Esophagus muscularis mucosa (tissue), 4 donors: ENCODE measurements at places on chromosomes 16 and 17. TPM values are rescaled to one million over a fixed set of nuclear protein-coding genes. Genes with fewer than 3 reads are reported as not detected.
A peak's percentile ranks its signal among the peaks of the same experiment; 100 is the strongest.

DNA sequence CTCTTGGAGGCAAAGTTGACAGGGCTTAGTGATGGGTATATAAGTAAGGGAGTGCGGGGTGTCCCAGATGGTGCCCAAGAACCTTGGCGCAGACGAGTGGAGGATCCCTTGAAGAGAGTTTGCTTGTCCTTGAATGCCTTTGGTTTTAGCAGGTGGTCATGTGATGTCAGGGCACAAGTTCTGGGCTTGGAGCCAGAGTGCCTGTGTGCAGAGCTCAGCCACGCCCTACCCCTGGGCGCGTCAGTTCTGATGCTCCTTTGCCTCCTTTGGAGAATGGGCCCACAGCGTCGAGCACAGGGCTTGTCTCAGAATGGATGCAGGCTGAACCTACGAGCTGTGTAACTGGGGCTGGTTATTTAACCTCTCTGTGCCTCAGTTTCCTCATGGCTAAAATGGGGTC is 412.2 kb upstream of the EEF2KMT start:
- H3K4me1 ChIP-seq = no peaks in the 10 kb centered on the region
- no peaks in the 10 kb centered on the region for H3K36me3 ChIP-seq
- DNase-seq = no peak
- no peak overlapping the region for H3K4me3 ChIP-seq

Gene FBXO39
- not detected for total RNA-seq

Gene SUPT4H1
- 47.0 TPM for total RNA-seq

Gene MRM1
- total RNA-seq = 6.2 TPM

Gene CDT1
- not detected for total RNA-seq

DNA sequence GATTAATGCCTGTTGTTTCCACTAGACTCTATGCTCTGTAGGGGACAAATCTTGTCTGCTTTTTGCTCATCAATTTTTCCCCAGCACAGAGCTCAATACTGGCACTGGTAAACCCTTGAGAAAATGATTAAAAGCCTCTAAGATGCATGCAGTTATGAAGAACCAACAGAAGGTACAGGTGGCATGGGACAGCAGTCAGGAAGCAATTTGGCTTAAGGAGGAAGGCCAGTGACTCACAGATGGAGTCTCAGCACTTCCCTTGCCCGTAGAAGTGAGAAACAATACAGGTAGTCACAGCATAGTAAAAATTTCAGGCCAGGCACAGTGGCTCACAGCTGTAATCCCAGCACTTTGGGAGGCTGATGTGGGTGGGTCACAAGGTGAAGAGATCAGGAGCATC is 504.7 kb upstream of the RBFOX1 start:
- no peaks in the 10 kb centered on the region for H3K4me1 ChIP-seq
- no peaks in the 10 kb centered on the region for H3K36me3 ChIP-seq
- no peak for DNase-seq

Gene MEIOB
- total RNA-seq = not detected

DNA sequence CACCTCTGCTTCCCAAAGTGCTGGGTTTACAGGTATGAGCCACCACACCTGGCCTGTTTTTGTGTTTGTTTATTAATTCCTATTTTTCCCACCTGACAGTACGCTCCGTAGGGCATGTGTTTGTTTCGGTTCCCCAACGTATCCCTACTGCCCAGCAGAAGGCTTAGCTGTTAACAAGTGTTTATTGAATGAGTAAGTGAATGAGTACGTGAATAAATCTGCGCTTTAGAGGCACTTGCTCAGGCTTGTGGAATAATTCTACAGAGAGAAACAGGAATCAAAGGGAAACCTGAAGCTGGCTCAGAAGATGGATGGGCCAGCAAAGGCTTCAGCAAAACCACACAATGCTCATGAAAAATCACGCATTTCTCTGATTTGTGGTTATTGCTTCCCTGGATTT is 647.9 kb downstream of the MAF start:
- no peak overlapping the region for H3K4me3 ChIP-seq
- H3K27me3 ChIP-seq = no peaks in the 10 kb centered on the region
- no peak overlapping the region for H3K27ac ChIP-seq
- no peak for DNase-seq
- H3K4me1 ChIP-seq = no peaks in the 10 kb centered on the region

Gene BEAN1
- 0.23 TPM for total RNA-seq

GRCh38 chr16:11955713-11956123 is 9.3 kb upstream of the TNFRSF17 start:
- H3K4me1 ChIP-seq = no peaks in the 10 kb centered on the region
- H3K4me3 ChIP-seq = no peak overlapping the region
- no peak for DNase-seq
- H3K27ac ChIP-seq = peak overlapping the region; percentile 55
- no peaks in the 10 kb centered on the region for H3K36me3 ChIP-seq
- no peaks in the 10 kb centered on the region for H3K27me3 ChIP-seq

DNA sequence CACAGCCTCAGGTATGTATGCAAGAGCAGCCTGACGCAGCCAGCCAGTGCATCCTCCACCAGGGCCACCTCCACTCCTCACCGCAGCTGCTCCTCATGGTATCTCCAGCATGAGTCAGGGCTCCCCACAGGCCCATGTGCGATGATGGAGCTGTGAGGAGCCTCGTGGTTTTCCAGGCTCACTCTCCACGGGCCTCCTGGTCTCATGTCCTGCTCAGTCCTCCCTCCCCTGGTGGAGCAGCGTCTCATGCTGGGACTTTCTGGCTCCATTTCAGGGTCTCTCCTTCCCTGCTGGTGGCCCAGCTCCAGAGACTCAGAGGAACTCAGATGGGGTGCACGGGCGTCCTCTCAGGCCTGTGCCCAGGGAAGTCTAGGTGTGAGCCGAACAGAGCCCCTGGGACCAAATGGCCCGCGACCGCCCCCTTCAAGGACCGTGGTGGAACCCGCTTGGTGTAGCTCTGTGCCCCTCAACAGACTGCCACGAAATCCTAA is 70.4 kb downstream of the METRNL start:
- no peak overlapping the region for H3K27ac ChIP-seq
- H3K36me3 ChIP-seq = no peaks in the 10 kb centered on the region
- DNase-seq = peak; percentile 80
- peaks cover 12% of the 10 kb centered on the region for H3K4me1 ChIP-seq

Gene TBC1D3C
- total RNA-seq = not detected

GRCh38 chr16:74275711-74276110 is 20.9 kb upstream of the PSMD7 start:
- H3K27ac ChIP-seq = no peak overlapping the region
- H3K27me3 ChIP-seq = no peaks in the 10 kb centered on the region
- H3K4me3 ChIP-seq = no peak overlapping the region
- H3K36me3 ChIP-seq = no peaks in the 10 kb centered on the region
- no peak for DNase-seq
- H3K4me1 ChIP-seq = no peaks in the 10 kb centered on the region

Gene ITGA2B
- total RNA-seq = 1.7 TPM

Gene PYY
- total RNA-seq = not detected

GRCh38 chr17:81002409-81003361 is 11.0 kb downstream of the CHMP6 start:
- peaks cover 35% of the 10 kb centered on the region for H3K27me3 ChIP-seq
- no peak overlapping the region for H3K4me3 ChIP-seq
- no peak overlapping the region for H3K27ac ChIP-seq
- H3K4me1 ChIP-seq = peaks cover 18% of the 10 kb centered on the region

- no peaks in the 10 kb centered on the region for H3K4me1 ChIP-seq
- no peak overlapping the region for H3K27ac ChIP-seq
- peaks cover 4% of the 10 kb centered on the region for H3K27me3 ChIP-seq
- H3K36me3 ChIP-seq = no peaks in the 10 kb centered on the region
- H3K4me3 ChIP-seq = no peak overlapping the region
Observed at GRCh38 chr16:10812312-10813098, 6.1 kb downstream of the TVP23A start.

GRCh38 chr17:80389011-80389995 is 25.7 kb upstream of the ENDOV start:
- no peak overlapping the region for H3K27ac ChIP-seq
- no peak for DNase-seq
- H3K27me3 ChIP-seq = no peaks in the 10 kb centered on the region
- no peaks in the 10 kb centered on the region for H3K4me1 ChIP-seq
- H3K4me3 ChIP-seq = no peak overlapping the region
- H3K36me3 ChIP-seq = peaks cover 98% of the 10 kb centered on the region

Gene HSF5
- total RNA-seq = not detected

- no peak for DNase-seq
- H3K4me1 ChIP-seq = peaks cover 49% of the 10 kb centered on the region
- H3K27ac ChIP-seq = no peak overlapping the region
- no peaks in the 10 kb centered on the region for H3K36me3 ChIP-seq
- no peak overlapping the region for H3K4me3 ChIP-seq
- no peaks in the 10 kb centered on the region for H3K27me3 ChIP-seq
Observed at GRCh38 chr16:84722068-84722467, 22.3 kb downstream of the USP10 start.

Gene SNX20
- 0.39 TPM for total RNA-seq

DNA sequence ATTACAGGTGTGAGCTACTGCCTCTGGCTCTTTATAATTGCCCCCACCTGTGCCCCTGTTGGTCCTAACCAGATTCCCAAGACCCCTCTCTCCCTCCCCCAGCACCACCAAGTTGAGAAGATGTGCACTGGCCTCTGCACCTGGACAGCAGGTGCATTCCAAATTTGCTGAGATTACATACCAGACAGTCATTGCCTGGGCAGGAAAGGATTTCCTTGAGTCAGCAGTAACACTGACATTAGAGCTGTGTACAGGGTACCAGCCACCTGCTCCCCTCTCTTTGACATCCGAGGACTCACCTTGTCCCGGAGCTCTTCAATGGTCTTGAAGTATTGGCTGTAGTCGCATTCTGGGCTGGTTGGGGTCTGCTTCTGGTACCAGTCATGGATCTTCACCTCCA is 659 bp downstream of the KRT15 start:
- DNase-seq = no peak
- no peaks in the 10 kb centered on the region for H3K27me3 ChIP-seq
- no peaks in the 10 kb centered on the region for H3K4me1 ChIP-seq
- no peak overlapping the region for H3K27ac ChIP-seq
- no peaks in the 10 kb centered on the region for H3K36me3 ChIP-seq
